ENCODE measurements at places on chromosomes 12 and 14. TPM values are rescaled to one million over a fixed set of nuclear protein-coding genes. Genes with fewer than 3 reads are reported as not detected.

The SOAT2 gene
- not detected for total RNA-seq

The CNTN1 gene
- 0.07 TPM for total RNA-seq

The TSHR gene
- total RNA-seq, result not detected

The GPD1 gene
- total RNA-seq, result not detected

The GNB3 gene
- total RNA-seq, result 9.4 TPM

The PTGER2 gene
- total RNA-seq, result not detected

The RDH12 gene
- not detected for total RNA-seq

The KCNC2 gene
- total RNA-seq, result not detected

The KRT5 gene
- total RNA-seq, result 0.86 TPM

The ZFHX2 gene
- 2.0 TPM for total RNA-seq

- H3K4me3 ChIP-seq, result no peak overlapping the region
- peaks cover 25% of the 10 kb centered on the region for H3K27me3 ChIP-seq
These were observed 3.6 kb upstream of the KRAS start for GRCh38 chr12:25254271-25254880.

DNA sequence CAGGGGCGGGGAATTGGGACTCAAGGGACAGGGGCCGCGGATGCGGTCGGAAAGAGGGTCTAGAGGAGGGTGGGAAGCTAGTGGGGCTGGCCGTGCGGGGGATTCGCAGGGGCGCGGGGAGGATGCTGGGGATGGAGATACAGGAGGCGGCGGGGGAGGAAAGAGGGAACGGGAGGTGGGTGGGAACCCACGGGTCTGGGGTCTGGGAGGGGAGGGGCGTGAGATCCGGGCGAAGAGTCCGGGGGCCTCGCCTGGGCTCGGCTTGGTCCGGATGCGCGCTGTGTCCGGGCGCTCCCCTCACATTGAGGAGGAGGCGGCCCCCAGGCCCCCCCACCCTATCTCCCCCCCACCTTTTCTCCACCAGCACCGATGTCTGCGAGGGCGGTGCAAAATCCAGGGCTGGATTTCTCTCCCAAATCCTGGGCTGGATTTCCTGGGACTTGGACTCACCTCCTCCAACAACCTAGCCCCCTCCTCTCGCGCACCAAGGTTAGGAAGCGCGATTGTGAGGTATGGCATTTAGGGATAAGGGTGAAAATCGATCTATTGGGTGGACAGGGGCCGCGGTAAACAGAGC, at the start of gene AGAP2:
AGAP2 (minus strand) TSS at position 82 of the 577 bp plus-strand sequence. CDS start 496 bp downstream, outside the sequence.
- peaks cover 5% of the 10 kb centered on the region for H3K4me1 ChIP-seq
- no peaks in the 10 kb centered on the region for H3K36me3 ChIP-seq
- no peak for DNase-seq
- H3K27me3 ChIP-seq, result peaks cover 65% of the 10 kb centered on the region
- H3K27ac ChIP-seq, result no peak within 1 kb of the TSS
- no peak within 1 kb of the TSS for H3K4me3 ChIP-seq

DNA sequence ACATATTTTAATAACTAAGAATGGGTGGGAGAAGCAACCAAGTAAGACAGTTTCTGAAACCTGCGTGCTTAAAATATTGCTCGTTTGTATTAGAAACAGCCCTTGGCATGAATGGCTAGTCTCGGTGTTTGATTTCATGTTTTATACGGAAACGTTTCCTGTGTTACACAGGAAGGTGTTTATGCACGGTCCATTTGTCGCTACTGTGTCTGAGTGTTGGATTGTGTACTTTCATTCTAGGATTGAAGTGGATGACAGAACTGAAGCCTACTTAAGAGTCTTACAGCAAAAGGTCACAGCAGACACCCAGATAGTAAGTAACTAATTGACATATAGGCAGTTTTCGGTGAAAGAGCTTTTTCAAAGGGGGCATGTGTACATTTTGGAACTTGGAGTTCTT, 19.6 kb downstream of the PIWIL1 start:
- H3K36me3 ChIP-seq, result no peaks in the 10 kb centered on the region
- H3K4me1 ChIP-seq, result no peaks in the 10 kb centered on the region
- no peaks in the 10 kb centered on the region for H3K27me3 ChIP-seq
- no peak overlapping the region for H3K4me3 ChIP-seq
- DNase-seq, result no peak
- no peak overlapping the region for H3K27ac ChIP-seq

- H3K27me3 ChIP-seq, result peaks cover 24% of the 10 kb centered on the region
- no peak for DNase-seq
- H3K27ac ChIP-seq, result no peak overlapping the region
- peaks cover 23% of the 10 kb centered on the region for H3K4me1 ChIP-seq
- no peak overlapping the region for H3K4me3 ChIP-seq
These were observed 161.2 kb downstream of the DAD1 start for GRCh38 chr14:22427771-22428231.

DNA sequence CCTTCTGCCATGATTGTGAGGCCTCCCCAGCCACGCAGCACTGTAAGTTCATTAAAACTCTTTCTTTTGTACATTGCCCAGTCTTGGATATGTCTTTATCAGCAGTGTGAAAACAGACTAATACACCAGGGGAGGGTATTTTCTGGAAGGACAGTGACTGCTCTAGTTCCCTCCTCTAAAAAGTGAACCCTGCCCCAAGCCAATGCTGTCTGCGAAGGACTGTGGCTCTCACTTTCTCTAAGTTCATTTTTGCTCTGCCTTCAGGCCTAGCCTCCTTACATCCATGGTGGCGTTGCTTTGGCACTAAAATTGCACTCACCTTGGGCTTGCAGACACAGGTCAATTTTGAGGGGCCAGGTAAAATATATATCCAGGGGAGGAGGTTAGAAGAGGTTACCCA, 323.0 kb downstream of the VRK1 start:
- no peaks in the 10 kb centered on the region for H3K27me3 ChIP-seq
- no peaks in the 10 kb centered on the region for H3K36me3 ChIP-seq
- DNase-seq, result no peak
- H3K4me1 ChIP-seq, result no peaks in the 10 kb centered on the region
- H3K4me3 ChIP-seq, result no peak overlapping the region

DNA sequence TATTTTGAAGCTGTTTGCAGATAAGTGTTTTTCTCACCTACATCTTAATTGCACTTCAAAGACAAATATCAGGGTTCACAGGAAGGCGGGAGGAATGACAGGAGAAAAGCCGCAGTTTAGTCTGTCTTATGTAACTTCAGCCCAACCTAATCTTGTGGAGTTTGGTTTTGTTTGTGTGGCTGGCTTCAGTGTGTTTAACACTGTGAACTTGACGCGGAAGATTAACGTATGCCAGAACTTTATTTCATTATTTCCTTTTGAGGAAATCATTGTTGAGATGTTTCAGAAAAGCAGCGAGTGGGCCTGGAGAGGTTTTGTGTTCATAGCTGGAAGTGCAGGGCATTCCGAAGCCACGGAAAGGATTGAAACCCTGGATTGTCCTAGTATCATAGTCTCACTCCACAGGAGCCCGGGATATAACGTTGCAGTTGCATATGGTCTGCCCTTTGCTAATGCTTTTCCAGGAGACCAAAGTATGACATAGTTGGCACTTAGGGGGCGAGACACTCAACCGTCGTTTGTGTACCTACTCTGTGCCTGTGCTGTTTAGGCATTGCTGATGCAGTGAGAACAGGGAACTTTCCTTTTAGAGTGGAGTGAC, 2.0 kb downstream of the PELI2 start:
- H3K27me3 ChIP-seq, result no peaks in the 10 kb centered on the region
- peak; percentile 65 for DNase-seq
- no peak overlapping the region for H3K27ac ChIP-seq
- H3K36me3 ChIP-seq, result no peaks in the 10 kb centered on the region

DNA sequence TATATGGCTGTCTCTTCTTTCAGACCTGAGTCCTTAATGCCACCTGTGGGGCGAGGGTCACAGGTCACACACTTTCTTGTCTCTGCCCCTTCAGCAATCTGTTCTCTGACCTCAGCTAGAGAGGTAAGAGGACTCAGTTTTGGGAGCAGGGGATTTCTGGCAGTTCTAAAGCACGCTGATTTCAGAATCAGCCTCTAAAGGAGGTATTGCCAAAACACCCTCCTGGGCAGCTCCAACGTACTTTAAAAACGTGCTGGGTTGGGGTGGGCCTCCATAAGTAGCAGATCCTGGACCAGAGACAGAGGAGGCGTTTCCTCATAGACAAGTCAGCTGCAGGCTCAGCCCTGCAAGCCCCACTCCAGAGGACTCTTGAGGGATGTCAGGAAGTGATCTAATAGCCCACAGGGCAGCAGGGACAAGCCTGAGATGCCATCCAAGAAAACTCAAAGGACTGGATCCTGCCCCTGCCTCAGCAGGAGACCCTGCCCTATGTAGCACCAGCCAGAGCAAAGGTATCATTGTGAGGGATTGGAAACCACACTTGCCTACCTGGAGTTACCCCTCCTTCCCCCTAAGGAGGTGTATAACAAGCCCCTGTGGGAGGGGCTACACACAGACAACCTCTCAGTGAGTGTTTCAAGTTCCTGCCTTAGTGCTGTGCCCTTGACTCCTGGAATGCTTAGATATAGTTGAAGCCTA, 8.5 kb downstream of the CTDSP2 start:
- no peak overlapping the region for H3K4me3 ChIP-seq
- H3K27me3 ChIP-seq, result no peaks in the 10 kb centered on the region
- peak; percentile 70 for DNase-seq
- peak overlapping the region; percentile 78 for H3K27ac ChIP-seq
- no peaks in the 10 kb centered on the region for H3K36me3 ChIP-seq

GRCh38 chr12:115440438-115440837, 756.5 kb upstream of the TBX3 start:
- H3K36me3 ChIP-seq, result no peaks in the 10 kb centered on the region
- no peak overlapping the region for H3K4me3 ChIP-seq
- no peak overlapping the region for H3K27ac ChIP-seq
- no peaks in the 10 kb centered on the region for H3K4me1 ChIP-seq
- H3K27me3 ChIP-seq, result no peaks in the 10 kb centered on the region

DNA sequence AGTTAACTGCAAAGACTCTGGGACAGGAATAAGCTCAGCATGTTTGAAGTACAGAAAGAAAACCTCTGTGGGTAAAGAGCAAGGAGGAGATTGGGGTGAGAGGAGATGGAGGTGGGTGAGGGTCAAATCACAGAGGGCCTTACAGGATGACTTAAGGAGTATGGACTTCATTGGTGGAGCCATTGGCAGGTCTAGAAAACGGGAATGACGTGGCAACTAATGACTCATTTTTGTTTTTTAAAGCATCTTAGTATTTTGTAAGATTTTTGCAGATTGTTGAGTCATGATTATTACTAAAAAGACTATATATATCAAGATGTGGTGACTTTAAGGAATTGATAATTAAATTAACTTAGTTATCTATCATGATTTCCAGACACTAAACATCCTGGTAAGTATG, 18.5 kb downstream of the UTP20 start:
- no peak for DNase-seq
- H3K36me3 ChIP-seq, result peaks cover 10% of the 10 kb centered on the region
- no peaks in the 10 kb centered on the region for H3K27me3 ChIP-seq
- no peak overlapping the region for H3K27ac ChIP-seq
- H3K4me3 ChIP-seq, result no peak overlapping the region
- peaks cover 2% of the 10 kb centered on the region for H3K4me1 ChIP-seq

- no peak overlapping the region for H3K27ac ChIP-seq
- DNase-seq, result no peak
- no peaks in the 10 kb centered on the region for H3K27me3 ChIP-seq
- no peak overlapping the region for H3K4me3 ChIP-seq
These were observed 75.0 kb downstream of the ACADS start for GRCh38 chr12:120800665-120801064.

DNA sequence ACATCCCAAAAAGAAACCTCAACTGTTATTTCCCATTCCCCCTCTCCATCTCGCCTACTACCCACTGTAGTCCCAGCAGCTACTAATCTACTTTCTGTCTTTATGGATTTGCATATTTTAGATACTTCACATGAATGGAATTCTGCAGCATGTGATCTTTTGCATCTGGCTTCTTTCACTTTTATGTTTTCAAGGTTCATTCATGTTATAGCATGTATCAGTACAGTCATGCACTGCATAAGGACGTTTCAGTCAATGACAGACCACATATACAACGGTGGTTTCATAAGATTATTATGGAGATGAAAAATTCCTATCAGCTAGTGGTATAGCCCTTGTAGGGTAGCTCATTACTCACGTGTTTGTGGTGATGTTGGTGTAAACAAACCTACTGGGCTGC, 24.5 kb downstream of the PCNX4 start:
- H3K4me1 ChIP-seq, result no peaks in the 10 kb centered on the region
- no peak overlapping the region for H3K4me3 ChIP-seq
- peaks cover 14% of the 10 kb centered on the region for H3K36me3 ChIP-seq
- H3K27me3 ChIP-seq, result no peaks in the 10 kb centered on the region
- no peak overlapping the region for H3K27ac ChIP-seq
- no peak for DNase-seq

DNA sequence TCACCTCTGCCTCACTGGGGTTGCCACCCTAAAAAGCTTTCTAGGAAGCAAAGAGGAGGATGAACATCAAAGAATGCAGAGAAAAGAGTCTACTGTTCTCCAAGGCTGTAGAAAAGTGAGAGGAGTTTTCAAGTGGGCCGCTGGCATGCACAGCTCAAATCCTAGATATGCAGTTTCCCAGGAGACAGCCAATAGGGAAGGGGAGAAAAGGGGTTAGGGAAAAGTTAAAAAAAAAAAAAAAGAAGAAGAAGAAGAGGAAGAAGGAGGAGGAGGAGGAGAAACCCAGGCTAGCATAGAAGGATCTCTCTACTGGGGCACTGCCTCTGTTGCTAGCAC, 682 bp downstream of the BATF start:
- H3K27me3 ChIP-seq, result no peaks in the 10 kb centered on the region
- no peak overlapping the region for H3K4me3 ChIP-seq
- DNase-seq, result no peak
- peaks cover 25% of the 10 kb centered on the region for H3K4me1 ChIP-seq

DNA sequence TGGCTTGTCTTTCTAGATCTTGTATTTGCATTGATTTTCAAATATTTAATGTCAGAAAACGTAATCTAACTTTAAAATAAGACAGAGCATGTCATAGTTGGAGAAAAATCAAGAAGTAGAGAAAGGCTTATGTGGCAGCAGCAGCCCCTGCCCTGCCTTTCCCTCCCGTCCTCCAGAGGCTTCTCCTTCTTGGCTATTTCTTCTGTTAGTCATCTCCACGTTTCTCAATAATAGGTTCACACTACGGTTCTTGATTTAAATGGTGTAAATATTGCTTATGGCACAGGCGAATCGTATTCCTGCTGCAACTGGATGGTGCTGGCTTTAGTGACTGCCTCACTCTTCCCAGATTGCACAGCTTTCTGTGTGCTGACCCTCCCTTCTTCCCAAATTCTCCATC, 42.8 kb downstream of the SLC8B1 start:
- DNase-seq, result no peak
- H3K4me3 ChIP-seq, result no peak overlapping the region
- H3K4me1 ChIP-seq, result no peaks in the 10 kb centered on the region
- no peaks in the 10 kb centered on the region for H3K27me3 ChIP-seq

- H3K4me1 ChIP-seq, result no peaks in the 10 kb centered on the region
- H3K4me3 ChIP-seq, result no peak overlapping the region
- no peaks in the 10 kb centered on the region for H3K36me3 ChIP-seq
- no peaks in the 10 kb centered on the region for H3K27me3 ChIP-seq
- no peak overlapping the region for H3K27ac ChIP-seq
These were observed 389.9 kb downstream of the ADAMTS20 start for GRCh38 chr12:43162138-43162537.

Data from endothelial cell of umbilical vein (primary cell).